ENCODE measurements at places on chromosomes 4 and X.

GRCh38 chr4:53744446-53745160 lies 153.3 kb upstream of the LNX1 start:
- no peak for DNase-seq

DNA sequence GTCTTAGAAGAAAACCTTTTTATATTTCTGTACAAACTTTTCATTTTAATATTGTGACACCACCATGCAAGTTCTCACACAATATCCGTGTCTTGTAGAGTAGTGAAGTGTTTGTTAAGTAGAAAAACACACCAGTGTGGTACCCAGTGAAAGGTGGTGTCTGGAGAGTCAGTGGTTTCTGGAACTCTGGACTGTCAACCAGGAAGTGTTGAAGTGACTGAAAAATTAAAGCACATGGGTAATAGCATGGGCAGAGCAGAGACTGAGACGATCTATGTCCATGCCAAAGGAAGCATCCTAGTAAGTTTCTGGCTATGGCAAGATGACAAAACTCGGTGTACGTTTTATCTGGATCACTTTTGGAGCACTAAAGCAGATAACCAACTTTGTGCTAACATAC lies 22.2 kb downstream of the RAB9A start:
- no peak for DNase-seq

DNA sequence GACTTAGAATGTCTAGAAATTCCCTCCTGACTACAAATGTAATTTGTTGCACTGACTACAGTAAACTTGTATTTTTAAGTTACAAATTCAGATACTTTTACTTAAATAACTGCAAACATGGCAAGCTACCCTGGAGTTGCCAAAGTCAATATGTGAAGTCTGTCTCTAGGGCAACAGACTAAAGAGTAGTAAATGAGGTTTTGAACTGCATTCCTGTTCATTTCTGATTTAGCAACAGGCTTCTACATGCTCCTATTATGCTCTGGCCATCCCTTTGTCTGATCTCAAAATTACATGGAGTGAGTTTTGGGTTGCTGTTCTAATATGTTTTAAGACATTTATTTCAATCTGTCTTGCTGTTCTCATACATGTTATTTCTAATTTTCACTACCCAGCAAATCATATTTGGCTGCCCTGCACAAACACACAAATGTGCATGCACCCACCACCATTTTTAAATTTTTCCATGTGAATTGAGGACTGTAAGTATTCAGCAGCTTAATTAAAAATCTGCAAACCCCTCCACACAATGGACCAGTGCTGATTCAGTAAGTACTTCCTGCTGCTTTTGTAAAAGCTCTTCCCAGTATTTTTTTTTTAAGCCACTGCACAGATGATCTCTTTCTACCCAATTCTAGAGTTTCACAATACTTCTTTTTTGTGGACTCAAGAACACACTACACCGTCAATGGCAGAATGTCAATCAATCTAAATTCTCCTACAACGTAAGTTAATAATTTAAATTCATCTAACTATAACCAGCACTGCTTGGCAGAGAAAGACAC lies 26.7 kb downstream of the SH3RF1 start:
- DNase-seq = no peak

DNA sequence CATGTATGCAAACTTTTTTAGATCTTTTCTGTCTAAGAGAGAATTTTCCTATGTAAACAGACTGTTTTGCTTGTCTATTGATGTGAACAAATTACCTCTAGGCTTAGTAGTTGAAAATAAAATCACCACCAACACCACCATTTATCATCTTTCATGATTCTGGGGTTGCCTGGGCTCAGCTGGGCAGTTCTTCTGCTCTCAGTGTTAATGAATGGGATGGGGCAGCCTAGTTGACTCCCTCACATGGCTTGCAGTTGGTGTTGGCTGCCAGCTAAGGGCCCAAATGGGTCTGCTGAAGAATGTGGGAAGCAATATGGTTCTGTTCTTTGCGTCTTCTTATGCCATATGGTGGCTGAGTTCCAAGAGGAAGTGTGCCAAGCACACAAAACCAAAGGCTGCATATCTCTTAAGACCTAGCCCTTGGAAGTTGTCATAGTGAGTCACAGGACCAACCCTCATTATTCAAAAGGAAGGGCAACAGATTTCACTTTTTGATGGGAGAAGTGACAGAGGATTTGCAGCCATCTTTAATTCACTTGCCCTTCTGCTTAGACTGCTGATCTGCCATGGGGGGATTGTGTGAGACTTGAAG lies 17.9 kb downstream of the REELD1 start:
- DNase-seq = no peak

GRCh38 chr4:172352356-172352755 lies 539.2 kb downstream of the GALNTL6 start:
- no peak for DNase-seq

DNA sequence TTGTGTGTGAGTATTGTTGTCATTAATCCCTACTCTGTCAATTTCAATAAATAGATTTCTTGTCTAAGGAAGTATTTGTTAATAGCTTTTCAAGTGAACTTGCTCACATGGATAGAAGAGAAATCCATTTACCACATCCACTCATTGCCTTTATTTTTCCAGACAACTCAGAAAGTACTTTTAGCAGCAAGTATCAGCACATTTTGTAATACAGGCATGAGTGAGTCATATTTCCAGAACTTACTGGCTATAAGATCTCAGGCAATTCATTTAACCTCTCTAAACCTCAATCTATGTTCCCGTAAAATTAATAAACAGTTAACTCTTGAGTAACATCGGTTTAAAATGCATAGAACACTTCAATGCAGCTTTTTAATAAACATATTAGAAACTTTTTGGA lies 317.9 kb upstream of the PCDH7 start:
- no peak for DNase-seq

DNA sequence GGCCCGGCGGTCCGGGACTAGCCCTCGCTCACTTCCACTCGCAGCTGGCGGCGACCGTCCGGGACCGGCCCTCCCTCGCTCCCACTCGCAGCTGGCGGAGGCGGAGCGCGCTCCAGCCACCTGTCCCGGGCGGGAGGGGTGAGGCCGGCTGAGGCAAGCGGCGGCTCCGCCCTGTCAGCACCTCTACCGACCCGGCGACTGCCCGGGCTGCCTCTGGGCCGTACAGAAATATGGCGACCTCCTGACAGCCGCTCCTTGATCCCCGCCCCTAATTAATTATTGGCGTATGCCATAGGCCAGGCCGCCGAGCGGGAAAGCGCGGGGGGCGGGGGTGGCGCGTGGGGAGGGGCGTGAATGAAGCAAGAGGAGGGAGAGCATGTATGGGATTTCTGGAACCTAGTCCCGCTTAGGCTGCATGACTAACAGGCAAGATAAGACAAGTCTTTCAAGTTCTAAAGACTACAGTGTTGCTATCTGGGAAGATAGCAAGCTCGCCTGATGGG lies at the start of gene MORC4:
Gene MORC4, minus strand, starts transcription at position 200 of the 503 bp plus-strand sequence. CDS start 243 bp downstream, outside the sequence.
- DNase-seq = peak; percentile 32

DNA sequence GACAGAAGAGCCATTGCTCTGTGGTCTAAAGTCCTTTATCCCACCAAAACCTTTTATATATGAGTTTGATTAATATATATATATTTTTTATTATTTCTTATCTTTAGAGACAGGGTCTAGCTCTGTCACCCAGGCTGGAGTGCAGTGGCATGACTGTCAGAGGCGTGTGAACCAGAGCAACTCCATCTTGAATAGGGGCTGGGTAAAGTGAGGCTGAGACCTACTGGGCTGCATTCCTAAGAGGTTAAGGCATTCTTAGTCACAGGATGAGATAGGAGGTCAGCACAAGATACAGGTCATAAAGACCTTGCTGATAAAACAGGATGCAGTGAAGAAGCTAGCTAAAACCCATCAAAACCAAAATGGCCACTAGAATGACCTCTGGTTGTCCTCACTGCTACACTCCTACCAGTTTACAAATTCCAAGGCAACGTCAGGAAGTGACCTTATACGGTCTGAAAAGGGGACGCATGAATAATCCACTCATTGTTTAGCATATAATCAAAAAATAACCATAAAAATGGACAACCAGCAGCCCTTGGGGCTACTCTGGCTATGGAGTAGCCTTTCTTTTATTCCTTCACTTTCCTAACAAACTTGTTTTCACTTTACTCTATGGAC lies 10.5 kb downstream of the TBCK start:
- no peak for DNase-seq

GRCh38 chrX:102515975-102516941 lies at the start of gene TMSB15A:
Gene TMSB15A (minus strand): TSS chrX:102516739.
- DNase-seq = no peak

DNA sequence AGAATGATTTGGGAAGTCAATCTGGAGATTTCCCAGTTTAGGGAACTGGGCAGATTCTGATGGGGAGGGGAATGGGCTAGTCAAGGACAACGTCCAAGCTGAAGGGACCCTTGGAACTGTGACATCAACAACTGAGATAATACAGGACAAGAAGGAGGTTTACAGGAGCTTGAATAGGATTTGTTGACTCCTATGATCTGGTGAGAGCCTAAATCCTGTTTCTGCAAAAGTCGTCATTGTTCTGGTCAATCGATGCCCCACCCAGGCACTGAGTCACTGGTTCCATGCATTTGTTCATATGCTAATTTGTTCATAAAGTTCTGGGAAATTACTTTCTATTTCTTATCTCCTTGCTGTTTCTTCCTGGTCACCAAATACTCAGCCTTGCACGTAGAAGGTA lies 15.3 kb upstream of the PDGFRA start:
- no peak for DNase-seq

DNA sequence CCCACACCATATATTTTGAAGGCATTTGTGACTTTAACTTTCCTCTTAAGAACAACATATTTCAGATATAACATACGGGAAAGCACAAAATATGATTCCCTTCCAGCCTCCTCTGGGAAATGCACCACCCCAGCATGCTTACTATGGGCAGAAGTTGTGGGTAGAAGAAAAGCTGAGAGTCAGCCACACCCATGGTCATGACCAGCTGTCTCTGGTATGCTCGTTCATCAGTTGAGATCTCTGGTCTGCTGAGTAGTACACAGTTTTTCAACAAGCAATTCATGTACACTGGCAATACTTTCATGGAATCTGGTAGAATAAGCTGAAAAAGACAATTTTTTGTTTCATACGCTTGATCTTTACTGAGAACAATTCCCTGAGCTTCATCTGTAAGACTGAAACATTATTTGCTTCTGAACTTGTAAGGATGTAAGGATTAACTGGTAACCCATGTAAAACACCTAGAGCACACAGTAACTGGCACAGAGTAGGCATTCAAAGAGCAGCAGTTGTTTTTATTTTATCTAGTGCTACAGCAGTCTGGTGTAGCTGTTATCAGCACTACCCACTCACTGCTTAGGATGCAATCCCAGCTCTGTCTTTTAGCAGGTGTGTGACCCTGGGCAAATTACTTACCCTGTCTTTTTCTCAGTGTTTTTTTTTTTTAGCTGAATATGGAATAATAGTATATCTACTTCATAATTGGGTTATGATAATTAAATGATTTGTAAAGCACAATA lies 47.6 kb downstream of the METTL14 start:
- no peak for DNase-seq

GRCh38 chr4:165834116-165834515 lies 38.9 kb upstream of the TLL1 start:
- DNase-seq = no peak

GRCh38 chr4:88998001-88998400 lies 59.0 kb downstream of the FAM13A start:
- DNase-seq = no peak

GRCh38 chr4:161894014-161894413 lies 269.8 kb downstream of the FSTL5 start:
- no peak for DNase-seq

DNA sequence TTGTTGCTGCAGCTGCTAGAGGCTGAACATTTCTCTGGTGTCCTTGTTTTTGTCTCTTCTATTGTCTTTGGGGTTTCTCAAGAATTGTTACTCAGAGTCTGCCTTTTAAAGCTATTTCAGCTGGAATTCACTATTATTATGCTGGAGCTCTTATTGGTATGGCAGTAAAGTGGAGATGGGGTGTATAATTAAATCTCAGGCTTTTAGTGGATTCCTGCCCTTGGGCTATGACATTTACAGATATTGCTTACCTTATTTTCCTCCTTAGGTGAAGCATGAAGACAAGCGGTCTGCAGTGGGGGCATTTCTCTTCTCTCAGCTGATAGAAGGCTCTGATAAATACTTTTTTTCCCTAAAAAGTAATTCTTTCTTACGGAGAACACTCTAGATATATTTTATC lies 1656.6 kb upstream of the IGFBP7 start:
- no peak for DNase-seq

DNA sequence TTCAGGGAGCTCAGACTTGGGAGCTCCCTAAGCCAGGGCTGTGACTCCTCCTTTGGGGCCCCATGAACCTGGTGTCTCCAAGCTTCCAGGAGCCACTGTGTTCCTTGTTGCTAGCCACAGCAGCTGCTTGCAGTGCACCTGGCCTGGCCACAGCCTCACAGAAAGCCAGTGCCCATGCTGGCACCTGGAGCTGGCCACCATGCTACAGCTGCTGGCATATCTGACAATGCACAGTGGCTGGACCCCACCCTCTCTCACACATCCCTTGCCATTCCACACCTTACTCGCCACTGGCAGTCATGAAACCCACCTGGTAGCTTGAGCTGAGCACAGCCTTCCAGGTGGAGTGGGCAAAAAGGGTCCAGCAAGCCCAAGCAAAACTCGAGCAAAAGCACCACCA lies 441.7 kb downstream of the ARAP2 start:
- DNase-seq = no peak

DNA sequence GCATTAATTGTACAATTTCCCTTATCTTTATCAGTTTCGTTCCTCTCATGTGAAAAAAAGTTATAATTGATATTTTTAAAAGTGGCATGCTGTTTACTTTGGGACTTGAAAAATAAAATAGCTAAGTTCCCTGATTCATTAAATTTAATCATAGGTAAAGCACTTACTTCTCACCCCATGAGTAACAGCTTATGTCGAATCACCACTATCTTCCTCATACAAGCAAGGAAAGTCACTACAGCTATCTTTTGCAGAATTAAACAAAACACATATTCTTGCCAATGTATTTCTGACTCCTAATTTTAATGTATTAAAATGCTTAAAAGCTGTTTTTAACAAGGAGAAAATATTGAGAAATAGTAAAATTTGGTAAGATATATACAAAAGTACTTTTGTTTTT lies 832.4 kb upstream of the PCDH10 start:
- no peak for DNase-seq

DNA sequence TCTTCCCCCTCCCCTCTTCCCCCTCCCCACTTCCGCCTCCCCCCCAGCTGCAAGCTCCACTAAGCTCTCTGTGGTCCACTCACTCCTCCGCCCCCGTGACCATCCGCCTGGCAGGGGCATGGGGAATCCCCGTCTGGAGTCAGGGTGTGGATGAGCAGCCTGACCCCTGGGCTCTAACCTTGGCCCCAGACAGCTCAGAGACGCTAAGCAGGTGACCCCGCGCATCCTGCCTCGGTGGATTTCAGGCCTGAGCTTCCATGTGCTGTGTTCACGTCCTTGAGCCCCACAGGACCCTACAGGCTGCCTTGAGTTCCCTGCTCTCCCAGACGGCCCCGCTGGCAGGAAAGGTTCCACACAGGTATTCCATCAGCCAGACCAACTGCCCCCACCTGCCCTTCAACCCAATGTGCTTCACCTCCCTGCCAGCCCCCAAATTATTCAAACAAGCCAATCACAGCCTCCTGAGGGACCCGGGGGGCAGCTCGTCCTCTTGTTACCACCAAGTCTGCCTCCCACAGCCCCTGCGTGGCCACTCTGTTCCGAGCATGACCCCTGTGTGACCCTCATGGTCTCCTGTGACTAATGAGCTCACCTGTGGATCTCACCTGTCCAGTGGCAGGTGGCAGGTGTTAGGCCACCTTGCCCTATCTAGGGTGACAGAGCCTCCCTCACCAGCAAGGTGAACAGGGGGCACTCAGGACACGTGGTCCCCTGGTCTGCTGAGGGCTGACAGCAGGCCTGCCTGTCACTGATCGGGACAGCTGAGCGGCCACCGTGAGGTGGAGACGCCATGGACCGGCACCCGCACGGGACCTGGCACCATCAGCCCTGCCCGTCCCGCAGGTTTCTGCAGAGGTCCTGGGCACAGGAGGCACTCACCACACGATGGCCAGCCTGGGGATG lies 73.2 kb upstream of the MXD4 start:
- DNase-seq = no peak
